ENCODE measurements at places on chromosomes 5 and 9.

GRCh38 chr9:69197687-69198086, 23.6 kb downstream of the TJP2 start:
- DNase-seq = no peak

GRCh38 chr9:91208837-91209236, 152.9 kb downstream of the AUH start:
- DNase-seq = no peak

DNA sequence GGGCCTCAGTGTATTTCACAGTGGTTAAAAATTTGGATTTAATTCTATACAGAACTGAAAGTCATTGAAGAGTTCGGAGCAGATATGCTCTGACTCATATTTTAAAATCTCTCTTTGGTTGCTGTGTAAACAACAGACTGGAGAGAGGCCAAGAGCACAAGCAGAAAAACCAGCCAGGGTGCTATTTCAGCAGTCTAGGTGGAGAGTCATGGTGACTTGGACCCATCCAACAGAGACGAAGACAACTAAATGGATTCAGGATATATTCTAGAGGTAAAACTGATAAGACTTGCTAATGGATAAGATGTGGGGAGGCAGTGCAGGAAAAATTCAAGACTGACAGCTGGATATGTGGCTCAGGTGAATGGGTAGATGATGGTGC, 168.9 kb downstream of the MAPKAP1 start:
- DNase-seq = no peak

- no peak for DNase-seq
Measured at GRCh38 chr5:65907135-65907534, 19.2 kb upstream of the ERBIN start.

GRCh38 chr9:86485359-86485758, 131.1 kb upstream of the TUT7 start:
- no peak for DNase-seq

- no peak for DNase-seq
Measured at GRCh38 chr9:134618163-134618832, 23.3 kb upstream of the COL5A1 start.

GRCh38 chr9:38620483-38621433, at the start of gene ANKRD18A:
ANKRD18A (minus strand) TSS chr9:38620596; CDS start chr9:38620285, 311 bp downstream.
- peak; percentile 93 for DNase-seq

DNA sequence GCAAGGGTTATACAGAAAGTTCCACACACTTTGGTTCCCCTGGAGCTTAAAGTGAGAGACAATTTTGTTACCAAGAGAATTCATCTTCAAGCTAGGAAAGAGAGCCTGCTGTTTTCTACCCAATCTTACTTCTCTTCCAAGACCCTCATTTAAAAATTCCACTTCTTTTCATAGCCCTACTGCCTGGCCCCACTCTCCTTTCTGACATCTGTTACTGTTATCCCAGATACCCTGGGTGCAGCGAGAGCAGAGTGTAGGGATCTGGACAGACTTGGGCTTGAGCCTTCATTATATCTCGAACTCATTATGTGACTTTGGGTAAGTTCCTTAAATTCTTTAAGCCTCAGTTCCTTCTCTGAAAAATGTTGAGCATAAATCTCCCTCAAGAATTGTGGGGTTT, 263.1 kb downstream of the ASTN2 start:
- DNase-seq = no peak

DNA sequence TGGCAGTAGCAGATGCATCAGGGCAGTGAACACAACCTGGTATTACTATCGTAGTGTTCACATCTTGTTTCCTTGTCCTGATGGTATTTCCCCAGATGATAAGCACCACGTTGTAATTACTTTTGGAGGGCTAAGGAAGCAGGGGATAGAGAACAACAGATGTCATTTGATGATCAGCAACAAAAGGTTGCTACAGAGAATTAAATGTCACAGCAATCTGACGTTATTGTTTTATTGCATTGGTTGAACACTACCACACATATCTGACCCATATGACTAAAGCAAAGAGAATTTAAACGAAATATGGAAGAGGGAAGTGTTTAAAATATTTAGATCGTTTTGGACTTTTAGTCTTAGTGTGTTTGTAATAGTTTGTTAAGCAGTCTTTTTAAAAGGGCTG, 408.3 kb downstream of the SH3GL2 start:
- DNase-seq = no peak

- no peak for DNase-seq
Measured at GRCh38 chr5:179887095-179887494, 20.6 kb downstream of the TBC1D9B start.

- no peak for DNase-seq
Measured at GRCh38 chr5:141725891-141726290, 43.9 kb upstream of the ARAP3 start.

- DNase-seq = peak; percentile 15
Measured at GRCh38 chr5:125798307-125798706, 624.9 kb upstream of the GRAMD2B start.

GRCh38 chr9:99663297-99663696, 158.4 kb upstream of the NR4A3 start:
- DNase-seq = no peak

DNA sequence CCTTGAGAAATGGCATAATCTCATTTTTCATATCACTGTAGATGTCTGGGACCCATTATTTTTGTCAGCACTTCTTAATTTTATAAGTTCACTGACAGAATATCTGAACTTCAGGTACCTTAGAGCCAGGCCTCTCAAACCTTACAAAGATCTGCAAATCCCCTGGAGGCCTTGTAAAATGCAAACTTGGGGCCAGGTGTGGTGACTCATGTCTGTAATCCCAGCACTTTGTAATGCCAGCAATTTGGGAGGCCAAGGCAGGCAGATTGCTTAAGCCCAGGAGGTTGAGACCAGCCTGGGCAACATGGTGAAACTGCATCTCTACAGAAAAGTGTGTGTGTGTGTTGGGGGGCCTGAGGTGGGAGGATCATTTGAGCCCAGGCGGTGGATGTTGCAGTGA, 30.8 kb downstream of the RASGRF2 start:
- no peak for DNase-seq

GRCh38 chr9:90612957-90613356, 29.7 kb downstream of the DIRAS2 start:
- DNase-seq = no peak

DNA sequence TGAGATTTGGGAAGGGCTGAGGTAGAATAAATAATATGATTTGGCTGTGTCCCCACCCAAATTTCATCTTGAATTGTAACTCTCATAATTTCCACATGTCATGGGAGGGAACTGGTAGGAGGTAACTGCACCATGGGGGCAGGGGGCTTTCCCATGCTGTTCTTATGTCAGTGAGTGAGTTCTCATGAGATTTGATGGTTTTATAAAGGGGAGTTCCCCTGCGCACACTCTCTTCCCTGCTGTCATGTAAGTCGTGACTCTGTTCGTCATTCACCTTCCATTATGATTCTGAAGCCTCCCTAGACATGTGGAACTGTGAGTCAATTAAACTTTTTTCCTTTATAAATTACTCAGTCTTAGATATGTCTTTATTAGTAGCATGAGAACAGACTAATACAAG, 115.5 kb upstream of the STARD4 start:
- DNase-seq = no peak

- DNase-seq = no peak
Measured at GRCh38 chr5:40909264-40909663, at the start of gene C7. C7 (plus strand) TSS chr5:40909497; CDS start chr5:40909611, 114 bp downstream.

DNA sequence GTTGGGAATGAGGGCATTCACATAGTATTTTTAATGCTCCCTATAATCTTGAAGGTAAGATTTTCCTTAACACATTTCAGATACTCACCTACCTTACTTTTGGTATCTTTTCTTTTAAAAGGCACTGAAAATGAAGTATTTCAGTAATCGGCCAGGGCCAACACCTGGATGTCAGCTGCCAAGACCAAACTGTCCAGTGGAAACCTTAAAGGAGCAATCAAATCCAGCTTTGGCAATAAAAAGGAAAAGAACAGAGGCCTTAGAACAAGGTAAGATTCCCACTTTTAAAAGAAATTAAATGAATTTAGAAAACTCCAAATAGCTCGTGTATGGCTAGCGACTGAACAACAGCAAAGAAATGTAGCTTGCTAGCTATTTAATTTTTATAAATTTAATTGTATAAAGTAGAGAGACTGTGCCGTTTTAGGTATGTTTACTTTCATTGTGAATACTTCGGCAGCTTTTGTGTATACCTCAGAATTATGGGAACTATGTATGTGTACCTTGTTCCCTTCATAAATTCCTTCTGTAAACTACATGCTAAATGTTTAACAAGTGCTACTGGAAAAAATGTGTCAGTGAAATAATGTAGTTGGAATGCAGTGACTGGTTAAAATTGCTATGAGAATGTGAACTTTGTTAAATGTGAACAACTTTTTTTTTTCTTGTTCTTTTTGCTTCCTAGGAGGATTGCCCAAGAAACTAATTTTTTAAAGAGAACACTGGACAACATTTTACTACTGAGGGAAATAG, 41.9 kb downstream of the CDK7 start:
- no peak for DNase-seq

- DNase-seq = no peak
Measured at GRCh38 chr9:136664000-136664915, 1.5 kb downstream of the EGFL7 start.

GRCh38 chr5:55866485-55866884, 15.3 kb downstream of the IL31RA start:
- no peak for DNase-seq

GRCh38 chr9:78791779-78792178, 494.9 kb downstream of the PSAT1 start:
- no peak for DNase-seq

DNA sequence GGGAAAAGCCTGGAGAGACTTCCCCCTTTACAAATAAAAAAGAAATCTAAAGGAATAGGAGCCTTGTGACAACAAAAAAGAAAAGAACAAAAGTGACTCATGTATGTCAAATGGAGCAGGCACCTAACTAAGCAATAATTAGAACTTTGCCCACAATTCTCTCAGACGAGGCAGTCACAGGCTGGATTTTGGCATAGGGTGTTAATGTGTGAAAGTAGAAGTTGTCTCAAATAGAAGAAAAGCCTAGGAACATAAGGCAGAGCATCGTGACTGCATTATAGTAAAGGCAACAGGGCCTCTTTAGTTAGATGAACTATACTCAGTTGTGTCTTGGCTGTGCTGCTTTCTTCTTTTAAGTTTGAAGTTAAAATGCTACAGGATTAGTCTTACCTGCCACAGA, 219.9 kb upstream of the TMEM161B start:
- no peak for DNase-seq

- DNase-seq = no peak
Measured at GRCh38 chr5:16803831-16804230, 132.3 kb downstream of the MYO10 start.

DNA sequence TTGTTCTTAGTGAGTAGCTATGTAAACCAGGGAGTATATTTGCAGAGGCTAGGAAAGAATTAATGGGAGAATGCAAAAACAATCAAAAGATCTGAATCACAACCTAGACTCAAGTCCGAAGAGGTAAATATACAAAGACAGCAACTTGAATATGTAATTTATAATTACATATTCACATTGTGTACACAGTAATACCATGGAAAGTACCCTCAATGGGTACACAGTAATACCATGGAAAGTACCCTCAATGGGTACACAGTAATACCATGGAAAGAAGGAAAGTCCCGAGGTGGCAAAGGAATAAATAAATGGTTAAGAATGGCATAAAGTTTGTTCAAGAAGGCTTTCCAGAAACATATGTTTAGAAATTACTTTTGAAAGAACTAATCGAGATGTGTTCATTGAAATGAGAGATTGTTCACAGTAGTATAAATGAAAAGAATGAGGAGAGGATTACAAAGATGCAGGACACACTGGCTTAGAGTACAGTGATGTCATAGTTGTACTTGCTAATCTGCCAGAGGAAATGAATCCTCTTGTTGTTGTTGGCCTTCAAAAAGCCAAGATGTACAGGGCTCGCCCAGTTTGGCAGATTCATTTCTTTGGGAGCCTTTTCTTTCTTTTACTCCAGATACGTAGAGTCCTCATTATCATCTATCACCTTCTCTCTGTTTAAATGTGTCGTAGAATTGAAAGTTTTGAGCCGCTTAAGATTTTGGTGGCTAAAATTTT, 116.0 kb downstream of the UNC13B start:
- no peak for DNase-seq

DNA sequence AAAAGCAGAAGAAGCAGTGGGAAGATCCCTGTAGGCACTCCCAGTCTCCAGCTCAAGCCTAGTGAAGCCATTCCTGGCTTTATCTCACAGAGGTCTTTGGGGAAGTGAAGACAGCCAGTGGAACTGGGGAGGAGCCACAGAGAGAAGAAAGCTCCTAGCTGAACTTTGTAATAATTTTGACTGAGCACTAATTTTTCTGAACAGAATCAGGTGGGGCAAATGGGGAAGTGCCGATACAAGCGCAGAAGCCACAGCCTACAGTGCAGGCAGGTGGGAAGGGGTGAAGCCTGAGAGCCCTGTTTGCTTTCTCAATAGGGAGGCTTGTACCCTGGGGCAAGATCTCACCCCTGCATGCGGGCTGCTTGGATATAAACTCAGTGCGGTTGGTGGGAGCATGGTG, 48.4 kb upstream of the SNAPC3 start:
- DNase-seq = no peak

- no peak for DNase-seq
Measured at GRCh38 chr9:112035166-112035826, 138.7 kb downstream of the UGCG start.

DNA sequence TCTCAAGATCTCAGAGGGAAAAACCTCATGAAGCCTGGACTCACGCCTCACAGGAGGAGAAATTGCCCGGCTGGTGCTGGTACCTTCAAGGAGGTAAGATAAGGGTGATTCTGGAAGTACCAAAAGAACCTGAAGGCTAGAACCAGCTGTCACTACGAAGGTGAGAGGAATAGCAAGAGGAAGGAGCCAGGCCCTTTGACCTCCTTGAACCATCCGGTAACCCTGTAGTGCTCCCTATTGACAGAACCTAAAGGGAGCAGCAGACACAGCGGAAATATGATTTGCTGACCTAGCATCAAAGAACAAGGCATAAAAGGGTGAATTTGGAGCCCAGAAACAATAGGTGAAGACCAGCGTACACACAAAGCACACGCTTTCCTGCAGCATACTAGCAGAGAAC, 92.2 kb downstream of the DOCK8 start:
- no peak for DNase-seq

DNA sequence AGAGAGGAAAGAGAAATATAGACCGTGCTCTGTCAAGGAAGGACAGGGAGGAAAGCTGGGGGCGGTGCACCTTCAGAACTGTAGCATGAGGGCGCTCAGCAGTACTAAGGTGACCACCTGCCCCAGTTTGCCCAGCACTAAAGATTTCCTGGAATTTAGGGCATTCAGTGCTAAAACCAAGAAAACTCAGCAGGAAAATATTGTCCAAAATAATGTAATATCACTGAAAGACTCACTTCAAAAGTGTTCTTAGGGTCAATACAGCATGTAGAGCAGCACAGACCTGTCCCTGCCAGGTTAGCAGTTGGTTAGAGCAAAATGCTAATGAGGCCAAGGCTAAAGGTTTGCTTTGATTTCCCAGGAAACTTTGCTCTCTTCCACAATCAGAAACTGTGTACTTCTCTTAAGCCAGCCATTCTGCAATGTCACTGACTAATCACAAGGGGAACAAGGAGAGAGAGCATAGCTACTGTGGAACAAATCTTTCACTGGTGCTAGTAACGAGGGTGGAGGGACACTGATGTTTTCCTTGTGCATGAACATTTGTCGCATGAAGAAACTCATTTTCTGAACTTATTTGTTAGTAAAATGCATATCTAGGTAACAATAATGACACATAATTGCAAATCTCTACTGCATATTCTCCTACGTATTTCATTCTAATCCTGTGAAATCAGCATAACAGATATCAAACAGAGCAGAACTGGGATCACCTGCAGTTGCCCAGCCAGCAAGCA, 53.0 kb upstream of the GRAMD2B start:
- DNase-seq = no peak

GRCh38 chr5:55324815-55325418, 17.1 kb downstream of the MTREX start:
- no peak for DNase-seq

Measured in nephron progenitor cell (in vitro differentiated cells).